H9 (cell line): ENCODE measurements at places on chromosomes 2 and 18. TPM values are rescaled to one million over a fixed set of nuclear protein-coding genes. Genes with fewer than 3 reads are reported as not detected.

Gene CCBE1
- total RNA-seq = 0.39 and 0.46 TPM in 2 replicates

DNA sequence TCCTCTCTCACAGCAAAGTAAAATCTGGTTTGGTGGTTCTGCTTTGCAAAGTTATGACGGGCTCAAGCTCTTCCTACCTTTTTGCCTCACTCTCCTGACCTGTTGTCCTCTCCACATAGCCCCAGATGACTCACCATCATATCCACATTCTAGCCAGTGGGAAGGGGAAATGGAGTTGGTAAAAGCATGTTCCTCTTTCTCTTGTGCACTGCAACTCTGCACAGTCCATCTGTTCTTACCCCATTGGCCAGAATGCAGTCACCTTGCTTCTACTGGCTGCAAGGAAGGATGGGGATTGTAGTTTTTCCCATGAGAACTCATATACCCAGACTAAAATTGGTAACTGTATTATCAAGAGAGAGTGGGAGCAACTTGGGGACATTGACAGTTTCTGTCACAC is 50.4 kb upstream of the SMIM21 start:
- no peak overlapping the region for H3K4me3 ChIP-seq
- DNase-seq = no peak
- H3K4me1 ChIP-seq = no peaks in the 10 kb centered on the region
- H3K27me3 ChIP-seq = no peaks in the 10 kb centered on the region
- peaks cover 4% of the 10 kb centered on the region for H3K36me3 ChIP-seq

- H3K4me3 ChIP-seq = no peak overlapping the region
- H3K27me3 ChIP-seq = no peaks in the 10 kb centered on the region
- H3K36me3 ChIP-seq = no peaks in the 10 kb centered on the region; the same call in 1 of the 2 replicates
- DNase-seq = no peak
- H3K27ac ChIP-seq = no peak overlapping the region
Observed at GRCh38 chr2:74671479-74671878, 17.4 kb downstream of the SEMA4F start.

DNA sequence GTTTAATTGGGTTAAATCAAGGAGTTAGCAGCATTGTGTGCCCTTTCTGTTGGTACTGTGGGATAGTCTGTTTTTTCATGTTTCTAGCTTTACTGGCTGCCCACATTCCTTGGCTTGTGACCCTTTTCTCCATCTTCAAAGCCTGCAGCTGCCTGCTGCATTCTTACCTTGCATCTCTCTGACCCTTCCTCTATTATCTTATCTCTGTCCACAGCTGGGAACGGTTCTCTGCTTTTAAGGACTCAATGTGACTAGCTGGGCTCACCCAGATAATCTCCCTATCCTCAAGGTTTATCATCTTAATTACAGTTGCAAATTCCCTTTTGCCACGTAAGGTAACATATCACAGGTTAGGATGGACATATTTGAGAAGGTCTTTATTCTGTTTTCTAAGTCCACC is 199.7 kb downstream of the KCNS3 start:
- H3K4me1 ChIP-seq = no peaks in the 10 kb centered on the region
- DNase-seq = no peak
- no peak overlapping the region for H3K4me3 ChIP-seq

DNA sequence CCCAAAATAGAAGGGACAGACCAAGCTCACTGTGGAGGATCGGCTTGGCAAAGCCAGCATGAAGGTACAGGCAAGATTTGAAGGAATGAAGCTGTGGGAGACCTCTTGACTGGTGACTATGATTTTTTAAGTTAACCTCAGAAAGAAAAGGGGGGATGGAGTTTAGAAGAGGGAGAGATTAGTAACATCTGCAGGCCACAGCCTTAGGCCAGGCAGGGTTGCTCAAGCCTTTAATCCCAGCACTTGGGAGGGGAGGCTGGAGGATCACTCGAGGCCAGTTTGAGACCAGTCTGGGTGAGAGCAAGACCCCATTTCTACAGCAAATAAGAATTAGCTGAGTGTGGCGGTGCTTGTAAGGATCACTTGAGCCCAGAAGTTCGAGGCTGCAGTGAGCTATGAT is 46.6 kb downstream of the ZNF532 start:
- no peak overlapping the region for H3K4me3 ChIP-seq
- peaks cover 50% of the 10 kb centered on the region for H3K36me3 ChIP-seq
- no peak overlapping the region for H3K27ac ChIP-seq
- DNase-seq = no peak
- H3K4me1 ChIP-seq = peaks cover 17% of the 10 kb centered on the region

Gene LCT
- total RNA-seq = 0.04 TPM in 2 replicates

DNA sequence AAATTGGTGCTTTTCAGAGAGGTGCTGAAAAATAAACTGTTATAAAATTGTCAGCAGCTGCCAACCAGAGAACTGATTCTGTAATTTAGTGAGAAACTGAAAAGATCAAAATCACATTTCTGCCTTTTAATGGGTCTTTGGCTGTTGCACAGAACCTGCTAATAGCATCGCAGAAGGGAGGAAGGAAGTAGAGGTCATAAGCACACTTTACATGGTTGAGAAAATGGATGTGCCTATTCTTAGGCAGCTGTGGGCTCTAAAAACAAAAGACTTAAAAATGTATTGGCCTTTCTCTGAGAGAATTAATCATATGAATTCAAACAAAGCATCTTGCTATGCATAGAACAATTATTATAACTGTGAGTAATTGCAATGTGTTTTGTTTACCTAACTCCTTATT is 1186.9 kb downstream of the DSC3 start:
- H3K27me3 ChIP-seq = no peaks in the 10 kb centered on the region
- no peaks in the 10 kb centered on the region for H3K4me1 ChIP-seq
- DNase-seq = no peak
- no peak overlapping the region for H3K27ac ChIP-seq
- H3K4me3 ChIP-seq = no peak overlapping the region
- no peaks in the 10 kb centered on the region for H3K36me3 ChIP-seq

Gene ACVR1C
- 0.81 and 1.0 TPM in 2 replicates for total RNA-seq

Gene ZNF512
- 35.6 and 38.2 TPM in 2 replicates for total RNA-seq

GRCh38 chr2:235041221-235041917 is 89.6 kb downstream of the SH3BP4 start:
- H3K36me3 ChIP-seq = peaks cover 89% of the 10 kb centered on the region
- no peaks in the 10 kb centered on the region for H3K4me1 ChIP-seq
- no peak overlapping the region for H3K27ac ChIP-seq
- no peaks in the 10 kb centered on the region for H3K27me3 ChIP-seq
- no peak overlapping the region for H3K4me3 ChIP-seq

DNA sequence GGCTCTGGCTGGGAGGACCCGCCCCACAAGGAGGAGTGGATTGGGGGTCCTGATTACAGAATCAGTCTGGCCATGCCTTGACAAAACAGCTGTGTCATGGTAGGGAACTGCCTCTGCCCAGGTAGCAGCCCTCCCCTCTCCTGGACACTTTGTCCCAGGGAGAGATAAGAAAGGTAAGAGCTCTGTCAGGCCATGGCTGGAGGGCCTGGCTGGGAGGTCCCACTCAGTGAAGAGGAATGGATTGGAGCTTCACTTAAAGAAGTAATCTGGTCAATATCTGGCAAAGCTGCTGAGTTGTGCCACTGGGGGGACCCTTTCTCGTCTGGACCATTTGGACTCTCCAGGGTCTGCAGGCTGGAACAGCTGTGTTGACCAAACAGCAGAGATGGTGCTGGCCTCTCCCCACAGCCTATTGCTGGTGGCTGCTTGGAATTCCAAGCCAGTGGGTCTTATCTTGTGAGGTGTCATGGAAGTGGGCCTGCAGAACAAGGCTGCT is 75.4 kb downstream of the EPC2 start:
- no peak for DNase-seq
- no peaks in the 10 kb centered on the region for H3K27me3 ChIP-seq
- H3K27ac ChIP-seq = no peak overlapping the region
- H3K4me3 ChIP-seq = no peak overlapping the region
- no peaks in the 10 kb centered on the region; the same call in 1 of the 2 replicates for H3K4me1 ChIP-seq

DNA sequence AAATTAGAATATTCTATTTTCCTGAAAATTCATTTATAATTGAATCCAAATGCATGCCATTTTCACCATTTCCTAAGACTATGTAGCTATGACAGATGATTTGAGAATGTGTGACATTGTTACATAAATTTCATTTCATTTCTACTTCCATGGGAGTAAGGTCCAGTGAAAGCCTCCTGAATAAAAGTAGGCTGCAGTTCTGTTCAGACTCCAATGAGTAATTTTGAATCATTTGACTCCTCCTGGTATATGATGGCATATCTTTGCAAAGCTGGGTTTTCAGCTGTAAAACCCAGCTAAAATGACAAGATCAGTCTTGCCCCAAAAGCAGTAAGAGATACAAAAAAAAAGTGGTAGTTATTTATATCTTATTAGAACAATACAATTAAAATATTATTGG is 101.0 kb upstream of the DNAJC10 start:
- no peak overlapping the region for H3K4me3 ChIP-seq
- DNase-seq = no peak
- no peaks in the 10 kb centered on the region for H3K36me3 ChIP-seq
- H3K4me1 ChIP-seq = no peaks in the 10 kb centered on the region
- no peaks in the 10 kb centered on the region for H3K27me3 ChIP-seq

- no peak overlapping the region for H3K4me3 ChIP-seq
- H3K4me1 ChIP-seq = no peaks in the 10 kb centered on the region
- H3K27ac ChIP-seq = no peak overlapping the region
Observed at GRCh38 chr2:40360652-40361051, 91.2 kb downstream of the SLC8A1 start.

GRCh38 chr2:147628971-147629421 is 215.8 kb upstream of the ACVR2A start:
- no peak overlapping the region for H3K4me3 ChIP-seq
- H3K4me1 ChIP-seq = no peaks in the 10 kb centered on the region
- DNase-seq = no peak
- H3K27me3 ChIP-seq = no peaks in the 10 kb centered on the region

DNA sequence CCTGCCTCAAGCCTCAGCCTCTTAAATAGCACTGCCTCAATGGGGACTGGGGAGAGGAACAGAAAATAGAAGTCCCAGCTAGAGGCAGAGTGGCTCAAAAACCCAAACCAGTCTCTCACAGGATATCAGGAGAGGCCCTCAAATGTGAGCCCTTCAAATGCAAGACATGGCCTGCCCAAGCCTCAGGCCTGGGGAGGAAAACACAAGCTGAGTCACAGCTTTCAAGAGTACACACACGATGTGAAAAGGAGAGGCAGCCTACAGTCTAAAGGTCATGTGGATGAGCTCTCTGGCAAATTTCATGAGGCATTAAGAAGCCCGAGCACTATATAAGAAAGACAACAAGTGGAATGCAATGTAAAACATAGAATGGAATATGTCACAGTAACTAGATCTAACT is 316.6 kb upstream of the MEX3C start:
- no peak overlapping the region for H3K27ac ChIP-seq
- H3K4me3 ChIP-seq = no peak overlapping the region
- no peaks in the 10 kb centered on the region for H3K4me1 ChIP-seq
- peaks cover 14% of the 10 kb centered on the region for H3K36me3 ChIP-seq

GRCh38 chr2:191840921-191841320 is 6.0 kb downstream of the CAVIN2 start:
- no peak overlapping the region for H3K27ac ChIP-seq
- H3K36me3 ChIP-seq = no peaks in the 10 kb centered on the region
- H3K27me3 ChIP-seq = no peaks in the 10 kb centered on the region
- H3K4me1 ChIP-seq = no peaks in the 10 kb centered on the region
- DNase-seq = no peak
- no peak overlapping the region for H3K4me3 ChIP-seq

DNA sequence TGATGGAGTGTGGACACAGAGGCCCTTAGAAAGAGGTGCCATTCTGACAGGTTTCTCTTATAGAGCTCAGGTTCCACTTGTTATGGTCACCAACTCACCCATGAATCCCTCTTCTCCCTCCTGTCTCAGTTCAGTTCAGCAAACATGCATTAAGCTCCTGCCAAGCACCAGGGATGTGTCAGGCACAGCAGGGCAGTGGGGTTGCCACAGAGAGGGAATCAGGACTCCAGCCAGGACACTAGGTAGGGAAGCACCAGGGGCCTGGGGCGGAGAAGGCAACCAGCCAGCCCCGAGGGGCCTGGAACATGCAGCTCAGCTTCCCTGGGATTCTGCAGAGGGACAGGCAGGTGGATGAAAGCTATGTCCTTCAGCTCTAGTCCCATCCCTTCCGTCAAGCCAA is 44.6 kb downstream of the TOGARAM2 start:
- H3K27ac ChIP-seq = no peak overlapping the region
- H3K27me3 ChIP-seq = no peaks in the 10 kb centered on the region
- H3K4me1 ChIP-seq = no peaks in the 10 kb centered on the region
- no peak overlapping the region for H3K4me3 ChIP-seq

- H3K27ac ChIP-seq = no peak overlapping the region
- H3K4me1 ChIP-seq = no peaks in the 10 kb centered on the region
- H3K36me3 ChIP-seq = no peaks in the 10 kb centered on the region
- no peaks in the 10 kb centered on the region for H3K27me3 ChIP-seq
- no peak overlapping the region for H3K4me3 ChIP-seq
Observed at GRCh38 chr2:147001061-147001460, 843.8 kb upstream of the ACVR2A start.

DNA sequence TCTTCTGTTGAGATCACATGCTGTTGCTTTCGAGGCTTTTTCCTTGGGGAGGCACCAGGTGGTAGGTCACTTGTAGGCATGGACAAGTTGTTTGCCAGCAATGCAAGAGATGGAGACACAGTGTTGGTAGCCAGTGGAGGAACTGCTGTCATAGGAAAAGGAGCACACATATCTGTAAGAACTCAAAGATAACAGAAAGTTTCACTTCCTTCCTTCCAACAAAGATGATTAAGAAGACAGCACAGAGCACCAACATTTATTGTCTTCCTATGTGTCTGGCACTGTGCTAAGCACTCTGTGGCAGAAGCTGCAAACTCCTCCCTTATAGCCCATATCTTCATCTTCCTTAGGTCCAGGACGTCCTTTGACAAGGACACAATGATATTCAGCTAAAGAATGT is 64.5 kb upstream of the AMMECR1L start:
- no peak overlapping the region for H3K27ac ChIP-seq
- H3K27me3 ChIP-seq = no peaks in the 10 kb centered on the region
- no peak for DNase-seq
- no peaks in the 10 kb centered on the region for H3K4me1 ChIP-seq
- H3K36me3 ChIP-seq = peaks cover 60% of the 10 kb centered on the region
- H3K4me3 ChIP-seq = no peak overlapping the region

Gene DLX1
- not detected in 2 replicates for total RNA-seq
